ENCODE measurements at places on chromosomes 7 and 10. TPM values are rescaled to one million over a fixed set of nuclear protein-coding genes. Genes with fewer than 3 reads are reported as not detected.

Gene KAZALD1
- total RNA-seq: 13.1 TPM

Gene JAKMIP3
- total RNA-seq: 1.0 TPM

Gene CALML5
- not detected for total RNA-seq

Gene DDX56
- 23.2 TPM for total RNA-seq

Gene DNAH11
- 0.24 TPM for total RNA-seq

Gene INMT
- 38.9 TPM for total RNA-seq

Gene HOXA1
- total RNA-seq: not detected

Gene CCL24
- total RNA-seq: 0.46 TPM

Gene ENO4
- total RNA-seq: not detected

Gene GAD2
- not detected for total RNA-seq

Gene PTER
- total RNA-seq: 8.9 TPM

Gene TDRD1
- total RNA-seq: 1.9 TPM

Gene VIPR2
- total RNA-seq: 21.6 TPM

Gene ZP3
- total RNA-seq: 1.5 TPM

Gene ASZ1
- total RNA-seq: not detected

Gene KNDC1
- total RNA-seq: not detected

Gene PIP4K2A
- 14.0 TPM for total RNA-seq

Gene ADIRF
- 113 TPM for total RNA-seq

Gene IFIT2
- total RNA-seq: 10.1 TPM

Gene AS3MT
- total RNA-seq: 22.8 TPM

Gene OR6V1
- not detected for total RNA-seq

Gene OPN4
- total RNA-seq: not detected

Gene PDGFA
- 20.9 TPM for total RNA-seq

Gene AGR3
- not detected for total RNA-seq

Gene MGMT
- total RNA-seq: 12.5 TPM

Gene NYAP1
- total RNA-seq: 0.15 TPM

Gene SVIL
- 553 TPM for total RNA-seq

Gene SUV39H2
- total RNA-seq: 5.0 TPM

Gene FFAR4
- 0.11 TPM for total RNA-seq

Gene DNMBP
- total RNA-seq: 8.1 TPM

Gene PODXL
- total RNA-seq: 162 TPM

Gene GIMAP6
- total RNA-seq: 13.7 TPM

Gene ATP6V1F
- total RNA-seq: 168 TPM

Gene GNA12
- total RNA-seq: 34.2 TPM

Gene SDK1
- total RNA-seq: 3.1 TPM

Gene FGF8
- total RNA-seq: not detected

Gene OR2A1
- total RNA-seq: not detected

Gene SCRN1
- 30.9 TPM for total RNA-seq

Gene SLC18A2
- not detected for total RNA-seq

Gene FRAT1
- total RNA-seq: 3.3 TPM
